ENCODE measurements at places on chromosomes 7 and 10.

DNA sequence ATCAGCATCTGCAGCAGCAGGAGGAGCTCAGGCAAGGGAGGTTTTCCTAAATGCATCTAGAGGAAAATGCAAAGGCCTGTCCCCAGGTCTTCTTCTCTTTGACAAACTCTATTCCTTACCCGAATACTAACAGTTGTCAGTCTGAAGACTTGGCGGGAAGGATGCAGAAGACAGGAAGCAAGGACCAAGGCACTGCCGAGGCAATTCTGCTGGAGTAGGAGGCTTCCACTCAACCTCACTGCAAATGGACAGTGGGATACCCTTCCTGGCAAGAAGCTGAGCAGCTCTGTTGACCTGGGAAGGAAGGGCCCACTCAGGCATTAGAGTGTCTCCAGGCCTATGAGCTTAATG, 373.0 kb downstream of the CCSER2 start:
- no peak for DNase-seq

- DNase-seq, result no peak
Observed at GRCh38 chr7:51082096-51082840, 234.3 kb downstream of the COBL start.

DNA sequence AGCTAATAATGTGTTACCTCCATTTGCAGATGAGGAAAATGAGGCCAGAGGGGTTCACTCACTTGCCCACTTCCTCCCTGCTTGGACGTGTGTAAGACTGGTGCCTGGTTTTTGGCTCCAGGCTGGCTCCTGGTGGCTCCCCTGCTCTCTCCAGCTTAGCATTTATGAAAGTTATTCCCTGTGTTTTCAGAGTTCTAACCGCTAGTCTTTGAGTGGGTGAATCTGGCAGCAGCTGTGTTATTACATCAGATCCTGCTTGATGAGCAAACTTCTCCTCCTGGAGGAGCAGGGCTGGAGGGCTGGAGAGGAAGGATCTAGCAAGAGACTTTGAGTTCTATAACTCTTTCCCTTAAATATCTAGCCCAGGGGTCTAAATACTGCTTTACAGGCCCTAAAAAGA, 80.9 kb upstream of the AGBL3 start:
- no peak for DNase-seq

GRCh38 chr7:116240024-116240668, 29.8 kb downstream of the TES start:
- no peak for DNase-seq

DNA sequence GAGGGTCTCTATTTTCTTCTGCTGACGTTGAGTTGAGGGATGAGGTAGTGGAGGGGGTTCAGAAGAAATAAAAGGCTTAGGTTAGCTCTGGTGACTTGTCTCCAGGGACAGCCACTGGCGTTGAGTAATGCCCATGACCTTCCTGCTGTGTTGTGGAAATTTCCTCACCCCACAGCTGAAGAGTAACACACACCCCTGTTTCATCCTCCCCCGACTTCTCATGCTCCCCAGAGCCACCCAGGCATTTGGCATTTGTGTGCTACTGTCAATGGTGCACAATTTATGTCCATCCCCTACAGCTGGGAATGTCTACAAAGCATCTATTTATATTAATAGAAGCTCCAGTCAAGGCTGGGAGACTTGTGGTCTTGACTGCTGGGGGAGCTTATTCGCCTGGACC, 4.7 kb upstream of the TMEM72 start:
- no peak for DNase-seq

GRCh38 chr7:124996778-124997177, 67.2 kb upstream of the POT1 start:
- peak; percentile 24 for DNase-seq

GRCh38 chr10:3014968-3015367, 52.4 kb upstream of the PFKP start:
- no peak for DNase-seq

GRCh38 chr7:94059746-94060145, 55.6 kb upstream of the BET1 start:
- DNase-seq, result no peak

DNA sequence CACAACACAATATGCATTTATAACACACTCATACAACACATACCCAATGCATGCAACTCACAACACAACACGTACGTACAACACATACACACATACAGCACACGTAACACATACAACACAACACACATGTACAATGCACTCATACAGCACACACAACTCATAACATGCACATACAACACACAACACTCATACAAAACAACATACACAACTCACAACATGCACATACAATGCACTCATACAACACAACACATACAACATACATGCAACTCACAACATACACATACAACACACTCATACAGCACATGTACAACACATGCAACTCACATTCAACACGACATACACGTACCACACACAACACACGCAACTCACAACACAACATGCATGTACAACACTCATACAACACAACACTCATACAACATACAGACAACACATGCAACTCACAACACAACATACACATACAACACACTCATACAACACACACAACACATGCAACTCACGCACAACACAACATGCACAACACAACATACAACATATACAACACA, 21.8 kb downstream of the DIP2C start:
- DNase-seq, result no peak

DNA sequence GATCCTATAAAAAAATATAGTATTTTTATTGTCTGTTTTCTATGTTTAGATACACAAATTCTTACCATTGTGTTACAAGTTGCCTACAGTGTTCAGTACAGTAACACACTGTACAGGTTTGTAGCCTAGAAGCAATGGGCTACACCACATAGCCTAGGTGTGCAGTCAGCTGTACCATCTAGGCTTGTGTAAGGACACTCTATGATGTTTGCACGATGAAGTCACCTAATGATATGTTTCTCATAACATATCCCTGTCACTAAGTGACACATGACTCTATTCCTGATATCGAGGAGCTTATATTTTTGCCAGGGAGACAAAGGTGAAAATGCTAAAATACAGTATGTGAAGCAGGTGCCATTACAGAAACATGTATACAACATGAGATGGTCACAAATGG, 18.6 kb downstream of the ZNF25 start:
- no peak for DNase-seq

DNA sequence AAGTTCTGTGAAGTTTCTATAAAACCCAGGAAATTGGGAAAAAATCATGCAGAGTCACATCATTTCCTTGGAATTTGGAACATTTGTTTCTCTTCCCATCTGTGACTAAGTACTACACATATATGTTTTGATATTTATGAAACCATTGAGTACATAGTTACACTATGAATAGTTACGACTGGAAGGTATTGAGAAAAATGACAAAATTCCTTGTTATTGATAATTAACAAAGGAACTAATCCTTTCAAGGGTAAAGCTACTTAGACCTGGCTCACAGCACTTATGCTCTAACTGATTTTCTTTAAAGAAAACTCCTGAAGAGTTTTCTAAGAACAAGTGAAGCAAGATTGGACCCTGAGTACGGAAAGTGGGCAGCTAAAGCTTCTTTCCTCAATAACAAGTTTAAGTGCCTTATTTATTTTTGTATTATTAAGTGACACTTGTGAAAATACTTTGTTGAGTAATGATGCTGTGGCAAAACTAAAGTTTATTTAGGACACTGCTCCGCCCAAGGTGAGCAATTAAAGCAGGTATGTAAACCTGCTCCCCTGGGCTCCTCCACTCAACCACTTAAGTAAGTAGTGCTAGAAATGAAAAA, 12.0 kb upstream of the GLCCI1 start:
- no peak for DNase-seq

GRCh38 chr7:113730309-113730955, 188.4 kb downstream of the PPP1R3A start:
- DNase-seq, result no peak

- DNase-seq, result peak; percentile 39
Observed at GRCh38 chr7:150945171-150945852, 32.8 kb downstream of the KCNH2 start.

DNA sequence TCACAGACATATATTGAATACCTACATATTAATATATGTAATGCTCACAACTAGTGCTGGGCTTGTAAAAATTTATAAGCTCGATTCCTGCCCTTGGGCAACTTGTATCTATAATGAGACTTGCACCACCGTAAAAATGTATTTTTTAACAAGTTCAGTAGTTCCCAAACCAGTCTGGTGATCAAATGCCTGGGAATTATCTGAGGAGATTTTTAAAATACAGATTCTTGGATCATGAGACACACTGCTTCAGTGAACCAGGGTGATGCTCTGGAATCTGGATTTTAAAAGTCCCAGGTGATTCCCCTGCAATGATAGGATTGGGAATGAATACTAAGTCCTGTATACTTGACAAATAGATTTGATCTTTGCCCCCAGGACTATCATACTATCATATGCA, 4.3 kb upstream of the MICU1 start:
- no peak for DNase-seq

DNA sequence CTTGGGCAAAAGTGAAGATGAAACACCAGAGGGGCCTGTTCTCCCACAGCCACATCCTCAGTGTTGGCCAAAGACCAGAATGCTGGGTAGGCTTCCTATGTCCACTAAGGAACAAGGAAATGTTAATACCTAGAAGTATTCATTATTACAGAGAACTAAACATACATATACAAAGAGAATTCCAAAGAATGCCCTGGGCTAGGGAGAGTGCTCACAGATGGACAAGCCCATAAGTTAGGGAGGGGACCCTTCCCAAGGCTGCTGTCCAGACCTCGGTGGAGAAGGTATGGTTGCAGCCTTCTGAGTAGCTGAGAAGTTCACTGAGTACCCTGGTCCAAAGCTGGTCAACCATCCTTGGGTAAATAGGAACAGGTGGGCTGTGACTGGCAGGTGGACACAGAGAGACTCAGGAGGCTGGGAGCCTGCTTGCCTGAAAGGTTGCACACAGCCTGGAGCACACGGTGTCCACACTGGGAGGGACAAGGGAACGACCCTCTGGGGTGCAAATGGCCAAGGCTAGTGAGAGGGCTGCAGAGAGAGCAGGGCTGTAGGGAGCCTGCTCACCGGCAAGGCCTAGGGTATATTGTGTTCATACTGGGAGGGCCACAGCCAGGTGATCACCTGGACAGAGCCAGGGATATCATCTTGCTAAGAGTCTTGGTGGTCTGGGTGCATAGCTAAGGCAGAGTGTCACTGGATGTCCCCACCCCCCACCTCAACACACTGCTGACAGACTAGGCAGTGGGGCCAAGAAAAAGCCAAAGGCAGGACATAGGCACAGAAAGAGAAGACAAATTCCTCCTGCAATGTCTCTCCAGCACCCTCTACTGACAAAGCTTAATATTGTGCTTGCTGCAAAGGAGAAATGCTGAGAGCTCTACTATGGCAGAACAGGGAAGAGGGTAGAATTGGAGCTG, 40.3 kb downstream of the CPVL start:
- DNase-seq, result peak; percentile 87

DNA sequence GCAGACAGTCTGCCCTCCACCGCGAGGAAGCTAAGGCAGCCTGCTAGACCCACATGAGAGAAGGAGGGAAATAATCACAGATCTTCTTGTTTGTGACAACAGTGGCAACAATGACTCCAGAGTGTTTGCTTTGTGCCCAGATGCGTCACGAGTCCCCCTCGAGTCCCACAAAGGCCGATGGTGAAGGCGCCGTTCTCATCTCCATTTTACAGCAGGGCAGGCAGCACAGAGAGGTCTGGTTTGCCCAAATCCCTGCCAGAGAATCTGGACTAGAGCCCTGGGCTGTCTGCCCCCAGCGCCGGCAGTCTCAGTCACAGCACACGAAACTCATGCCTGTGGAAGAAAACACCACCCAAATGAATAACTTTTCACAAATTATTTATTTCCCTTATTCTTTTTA, 38.1 kb downstream of the KIAA1549 start:
- no peak for DNase-seq

DNA sequence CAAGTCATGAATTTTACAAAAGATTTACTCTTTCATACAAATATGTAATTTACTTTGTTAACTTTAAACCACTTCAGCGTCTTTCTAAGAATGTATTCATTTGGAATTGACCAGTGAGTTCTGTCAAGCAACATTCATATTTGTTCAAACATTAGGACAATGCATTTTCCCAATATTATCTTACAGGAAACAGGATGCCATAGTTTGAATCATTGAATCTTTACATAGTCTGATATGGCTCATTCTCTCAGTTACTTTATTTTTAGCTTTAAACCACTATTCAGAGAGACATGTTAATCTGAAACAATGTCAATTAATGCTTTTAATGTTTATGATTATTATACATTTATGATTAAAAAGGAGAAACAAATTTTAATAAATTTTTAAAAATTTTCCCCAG, 21.1 kb upstream of the MEOX2 start:
- DNase-seq, result no peak

DNA sequence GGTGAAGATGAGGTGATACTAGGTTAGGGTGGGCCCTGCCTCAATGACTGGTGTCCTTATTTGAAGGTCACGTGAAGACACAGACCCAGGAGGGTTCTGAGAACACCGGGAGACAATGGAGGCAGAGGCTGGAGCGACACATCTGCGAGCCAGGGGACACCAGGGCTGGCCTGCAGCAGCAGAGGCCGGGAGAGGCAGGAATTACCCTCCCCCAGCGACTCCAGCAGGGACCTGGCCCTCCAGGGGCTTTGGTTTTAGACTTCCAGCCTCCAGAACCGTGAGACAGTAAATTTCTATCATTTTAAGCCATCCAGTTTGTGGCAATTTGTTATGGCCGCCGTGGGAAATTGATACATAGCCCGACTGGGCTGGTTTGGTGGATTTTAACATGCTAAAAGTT, 152.2 kb downstream of the DNAJB6 start:
- no peak for DNase-seq

GRCh38 chr7:29950480-29950879, 39.1 kb downstream of the SCRN1 start:
- no peak for DNase-seq

DNA sequence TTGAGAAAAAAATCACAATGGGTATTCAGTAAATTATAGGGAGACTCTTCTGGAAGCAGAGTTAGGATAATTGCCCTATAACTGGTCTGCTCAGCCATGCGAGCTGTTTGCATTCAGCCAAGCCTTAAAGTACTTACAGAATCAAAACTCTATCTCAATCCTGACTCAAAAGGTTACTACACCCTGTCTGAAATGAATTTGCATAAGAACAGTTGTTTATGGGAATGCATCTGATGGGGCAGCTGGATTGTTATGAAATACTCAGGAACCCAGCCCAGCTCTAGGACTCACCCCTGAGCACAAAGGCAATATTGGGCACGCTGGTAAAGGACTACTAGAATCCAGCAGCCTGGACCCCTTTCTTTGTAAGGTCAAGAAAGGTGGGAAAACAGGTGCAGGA, 38.8 kb downstream of the AKR1B15 start:
- DNase-seq, result no peak

GRCh38 chr7:151143261-151144015, 24.1 kb downstream of the GBX1 start:
- DNase-seq, result peak; percentile 35
